ENCODE measurements at places on chromosomes 7 and 10. TPM values are rescaled to one million over a fixed set of nuclear protein-coding genes. Genes with fewer than 3 reads are reported as not detected.

The PRKAR2B gene
- 76.4 TPM for total RNA-seq

The NEUROD6 gene
- total RNA-seq = 35.3 TPM

The NAT16 gene
- total RNA-seq = 2.1 TPM

The LRGUK gene
- 5.9 TPM for total RNA-seq

The CDHR1 gene
- total RNA-seq = 9.3 TPM

The GJD4 gene
- total RNA-seq = not detected

The WDFY4 gene
- total RNA-seq = 1.7 TPM

The CREB5 gene
- 23.6 TPM for total RNA-seq
